ENCODE measurements at places on chromosomes 1 and 21.

DNA sequence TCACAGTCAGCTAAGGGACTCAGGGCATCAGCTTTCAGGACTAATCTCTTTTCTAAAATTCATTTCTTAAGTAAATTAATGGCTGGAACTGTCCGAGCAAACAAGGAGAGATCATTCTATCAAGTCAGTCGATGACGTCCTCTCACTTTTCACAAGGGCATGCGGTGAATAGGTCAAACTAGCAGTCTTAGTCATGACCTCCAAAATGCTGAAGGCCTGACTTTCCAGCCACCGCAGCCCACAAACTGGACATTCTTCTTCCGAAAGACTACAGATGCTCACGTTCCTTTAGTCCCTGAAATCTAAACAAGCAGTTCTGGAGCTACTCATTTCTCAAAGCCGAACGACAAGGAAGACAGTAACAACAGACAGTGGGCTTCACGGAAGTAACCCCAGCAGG, 127.9 kb downstream of the TIAM1 start:
- DNase-seq: no peak

DNA sequence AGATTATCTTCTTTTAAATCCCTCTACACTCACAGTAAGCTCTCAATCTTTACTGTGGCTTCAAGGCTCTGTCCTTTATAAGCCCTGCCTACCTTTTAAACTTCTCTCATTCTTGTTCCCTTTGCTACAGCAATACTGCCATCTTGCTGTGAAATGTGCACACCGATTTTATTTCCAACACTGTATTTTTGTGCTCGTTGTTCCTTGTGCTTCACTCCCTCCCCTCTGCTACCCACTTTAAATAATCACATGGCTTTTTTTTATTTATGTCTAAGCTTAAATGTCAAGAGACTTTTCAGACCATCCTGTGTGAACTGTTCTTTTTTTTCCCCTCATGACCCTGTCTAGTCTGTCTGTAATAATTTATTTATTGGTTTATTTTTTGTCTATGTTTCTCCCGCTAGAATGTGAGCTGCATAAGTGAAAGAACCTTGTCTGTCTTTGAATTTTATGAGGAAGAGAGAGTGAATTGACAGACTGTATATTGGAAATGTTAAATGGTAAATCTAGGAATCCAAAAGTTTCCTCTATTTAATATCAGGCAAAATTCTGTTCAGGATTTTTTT, 45.7 kb downstream of the ABCD3 start:
- DNase-seq: no peak

- DNase-seq: no peak
Measured at GRCh38 chr1:109765896-109766615, 2.3 kb upstream of the EPS8L3 start.

DNA sequence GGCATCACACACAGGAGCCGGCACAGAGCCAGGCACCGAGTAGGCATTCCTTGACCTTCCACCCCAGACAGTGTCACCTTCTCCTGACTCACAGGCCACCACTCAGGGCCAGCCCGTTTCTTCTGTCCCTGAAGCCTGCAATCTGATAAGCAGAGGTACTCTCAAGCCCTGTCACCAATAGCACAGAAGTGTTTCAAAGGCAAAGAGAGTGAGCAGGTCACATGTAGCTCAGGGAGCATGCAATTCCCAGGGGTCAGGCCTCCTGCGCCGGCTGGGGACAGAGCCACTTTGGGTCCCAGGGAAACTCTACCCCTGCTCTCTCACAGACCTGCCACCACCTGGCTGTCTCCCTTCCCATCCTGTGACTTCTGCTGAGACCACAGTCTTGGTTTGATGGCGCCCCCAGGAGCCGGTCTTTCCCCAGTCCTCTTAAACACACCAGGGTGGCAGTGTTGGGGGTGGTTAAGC, 13.2 kb downstream of the CAPN9 start:
- no peak for DNase-seq

DNA sequence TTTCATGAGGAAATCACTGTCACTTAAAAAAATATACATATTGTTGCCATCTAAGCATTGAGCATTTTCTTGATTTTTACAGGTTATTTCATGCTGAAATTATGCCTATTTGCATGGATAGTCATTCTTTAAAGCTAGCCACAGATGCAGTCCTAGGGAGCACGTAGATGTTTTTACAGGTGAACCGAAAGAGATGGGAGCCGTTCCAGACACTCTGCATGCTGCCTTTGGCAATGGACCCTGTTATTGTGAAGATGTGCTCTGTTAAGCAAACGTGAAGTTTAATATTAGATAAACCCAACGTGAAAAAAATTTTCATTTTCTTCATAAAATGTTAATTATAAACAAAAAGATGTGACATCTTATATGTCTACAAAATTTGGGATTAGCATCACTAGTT, 7.1 kb downstream of the PROX1 start:
- no peak for DNase-seq

GRCh38 chr1:166145499-166145898, 21.3 kb downstream of the FAM78B start:
- DNase-seq: no peak

GRCh38 chr1:107135463-107135862, 5.4 kb upstream of the NTNG1 start:
- no peak for DNase-seq

Data from T-helper 22 cell (primary cell).